ENCODE measurements at places on chromosomes 16 and 17.

- no peak for DNase-seq
Measured at GRCh38 chr17:43132117-43132516, 7.0 kb upstream of the BRCA1 start.

GRCh38 chr17:27082023-27082774 is 211.7 kb upstream of the WSB1 start:
- DNase-seq = no peak

GRCh38 chr17:41536741-41537613 is 8.9 kb upstream of the KRT19 start:
- no peak for DNase-seq

DNA sequence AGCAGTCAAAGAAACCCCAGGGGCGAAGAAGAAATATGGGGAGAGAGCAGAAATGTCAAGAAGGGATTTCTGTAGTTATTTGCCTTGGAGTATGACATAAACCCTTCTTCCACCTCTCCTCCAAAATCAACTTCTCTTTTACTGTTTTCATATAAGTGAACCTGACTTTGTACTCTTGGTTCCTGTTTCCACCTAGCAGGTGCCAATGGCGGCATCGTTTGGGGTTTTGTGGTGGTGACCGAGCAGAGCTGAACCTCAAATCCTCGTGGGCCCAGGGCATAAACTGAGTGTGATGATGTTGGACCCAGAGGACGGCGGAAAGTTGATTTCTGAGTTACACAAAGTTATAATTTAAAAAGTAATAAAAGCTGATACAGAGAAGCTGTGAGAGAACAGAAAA is 39.6 kb upstream of the PSMD7 start:
- no peak for DNase-seq

GRCh38 chr17:50551433-50551815 is 4.5 kb downstream of the SPATA20 start:
- DNase-seq = no peak
